ENCODE measurements at places on chromosomes 4 and X. TPM values are rescaled to one million over a fixed set of nuclear protein-coding genes. Genes with fewer than 3 reads are reported as not detected.

TEX13D gene
- polyA plus RNA-seq, result not detected

DDIT4L gene
- polyA plus RNA-seq, result 1.2 TPM

FHIP1A gene
- polyA plus RNA-seq, result 0.88 TPM

DEFB131A gene
- not detected for polyA plus RNA-seq

SLC25A53 gene
- polyA plus RNA-seq, result 3.6 TPM

NKAP gene
- 10.2 TPM for polyA plus RNA-seq

PLS3 gene
- polyA plus RNA-seq, result 48.2 TPM

SETD7 gene
- polyA plus RNA-seq, result 7.4 TPM
